Stimulated activated CD8-positive, alpha-beta memory T cell treated with anti-CD3 and anti-CD28 coated beads, Interleukin-15, amount 100 ng/mL, for 4 hours (primary cell): ENCODE measurements at places on chromosomes 1 and 21.

- no peak for DNase-seq
Observed at GRCh38 chr1:174982971-174983689, 16.6 kb upstream of the CACYBP start.

GRCh38 chr1:40750451-40750908 is 33.1 kb upstream of the KCNQ4 start:
- DNase-seq: no peak

DNA sequence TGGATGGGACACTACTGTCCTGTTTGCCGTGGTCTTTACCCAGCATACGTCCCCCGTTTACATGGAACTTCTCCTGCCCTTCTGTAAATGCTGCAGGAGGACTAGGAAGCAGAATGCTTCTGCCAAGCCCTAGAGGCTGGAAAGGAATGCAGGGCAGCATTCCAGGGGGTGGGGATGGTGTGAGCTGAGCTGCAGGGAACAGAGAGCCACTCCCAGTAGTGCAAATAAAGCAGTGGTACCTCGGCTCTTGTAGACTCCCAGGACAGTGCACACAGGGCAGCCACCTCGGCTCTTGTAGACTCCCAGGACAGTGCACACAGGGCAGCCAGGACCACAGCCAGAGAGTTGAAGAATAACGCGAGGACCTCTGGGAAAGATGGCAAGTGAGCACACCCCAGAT is 35.4 kb downstream of the PTPRU start:
- DNase-seq: no peak

- no peak for DNase-seq
Observed at GRCh38 chr1:41576206-41576605, 91.7 kb upstream of the EDN2 start.

DNA sequence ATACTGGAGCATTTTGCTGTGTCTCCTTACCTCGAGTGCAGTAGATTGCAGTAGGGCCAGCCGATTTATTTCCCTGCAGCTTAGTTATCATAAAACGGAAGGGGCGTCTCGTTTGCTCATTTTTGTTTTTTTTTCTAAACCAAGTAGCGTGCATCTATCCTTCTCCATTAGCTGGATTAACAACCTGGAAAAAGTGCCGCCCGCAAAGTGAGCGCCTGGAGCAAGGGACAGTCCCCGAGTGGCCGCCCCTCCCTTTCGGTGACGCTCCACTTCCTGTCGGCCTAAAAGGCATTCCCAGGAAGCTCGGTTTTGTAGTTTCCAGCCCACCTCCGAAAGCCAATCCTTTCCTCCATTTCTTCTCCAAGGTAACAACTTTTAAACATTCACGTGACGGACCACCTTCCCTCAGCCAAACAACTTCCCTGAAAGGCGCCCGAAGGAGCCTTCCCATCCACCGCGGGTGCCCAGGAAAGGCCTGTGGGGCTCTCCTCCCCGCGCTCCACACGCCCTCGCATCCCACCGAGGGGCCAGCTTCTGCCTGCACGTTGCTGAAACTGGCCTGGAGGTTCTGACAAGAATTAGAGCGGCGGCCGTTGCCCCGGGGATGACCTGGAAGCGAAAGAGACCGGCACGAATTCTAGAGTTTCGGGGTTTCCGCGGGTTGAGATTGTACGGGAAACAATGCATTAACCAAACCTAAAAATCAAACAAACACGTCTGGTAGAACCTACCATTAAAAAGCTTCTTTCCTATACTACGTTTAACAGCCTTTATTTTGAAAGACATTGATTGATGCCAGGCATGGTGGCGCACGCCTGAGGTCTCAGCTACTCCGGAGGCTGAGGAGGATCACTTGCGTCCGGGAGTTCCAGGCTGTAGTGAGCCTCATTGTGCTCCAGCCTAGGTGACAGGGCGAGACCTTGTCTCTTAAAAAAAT is at the start of gene EXTL2:
TSS of gene EXTL2 (minus strand) at position 240 of the 937 bp plus-strand sequence. CDS start 6,085 bp downstream, outside the sequence.
- peak; percentile 24 for DNase-seq

DNA sequence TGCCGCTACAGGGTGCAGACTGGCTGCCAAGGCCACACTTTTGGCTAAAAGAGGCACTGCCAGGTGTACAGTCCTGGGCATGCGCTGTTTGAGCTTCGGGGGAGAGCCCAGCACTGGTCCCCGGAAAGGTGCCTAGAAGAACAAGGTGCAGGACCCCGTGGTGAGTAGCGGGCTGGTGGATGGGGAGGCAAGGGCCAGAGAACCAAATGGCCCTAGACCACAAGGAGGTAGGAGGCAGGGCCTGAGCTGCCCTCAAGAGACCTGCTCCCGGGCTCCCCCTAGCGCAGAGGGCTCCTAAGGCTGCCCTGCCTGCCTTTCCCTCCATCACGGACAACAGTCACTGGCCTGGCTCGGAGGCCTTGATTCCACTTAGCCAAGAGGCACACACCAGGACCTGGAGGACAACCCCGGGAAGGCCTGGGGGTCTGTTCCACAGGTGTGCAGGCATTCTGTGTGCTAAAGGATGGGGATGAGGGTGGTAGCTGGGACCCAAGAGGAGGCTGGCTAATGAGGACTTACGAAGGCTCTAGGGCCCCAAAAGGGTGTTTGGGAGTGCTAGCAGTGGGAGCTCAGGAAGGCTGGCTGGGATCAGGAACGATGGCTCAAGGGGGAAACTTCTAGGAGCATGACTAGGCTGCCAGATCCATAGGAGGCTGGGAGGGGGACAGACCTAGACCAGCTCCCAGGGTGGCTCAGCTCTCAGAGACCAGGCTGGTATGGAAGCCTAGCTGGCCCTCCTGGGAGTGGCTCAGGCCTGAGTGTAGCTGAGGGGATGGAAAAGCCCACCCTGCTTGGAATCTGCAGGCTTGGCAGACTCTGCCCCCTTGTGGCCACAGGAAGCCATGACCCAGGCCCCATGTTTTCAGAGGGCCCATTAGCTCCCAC is 742 bp downstream of the ARTN start:
- DNase-seq: no peak

GRCh38 chr1:152251391-152251790 is 27.4 kb upstream of the HRNR start:
- no peak for DNase-seq

DNA sequence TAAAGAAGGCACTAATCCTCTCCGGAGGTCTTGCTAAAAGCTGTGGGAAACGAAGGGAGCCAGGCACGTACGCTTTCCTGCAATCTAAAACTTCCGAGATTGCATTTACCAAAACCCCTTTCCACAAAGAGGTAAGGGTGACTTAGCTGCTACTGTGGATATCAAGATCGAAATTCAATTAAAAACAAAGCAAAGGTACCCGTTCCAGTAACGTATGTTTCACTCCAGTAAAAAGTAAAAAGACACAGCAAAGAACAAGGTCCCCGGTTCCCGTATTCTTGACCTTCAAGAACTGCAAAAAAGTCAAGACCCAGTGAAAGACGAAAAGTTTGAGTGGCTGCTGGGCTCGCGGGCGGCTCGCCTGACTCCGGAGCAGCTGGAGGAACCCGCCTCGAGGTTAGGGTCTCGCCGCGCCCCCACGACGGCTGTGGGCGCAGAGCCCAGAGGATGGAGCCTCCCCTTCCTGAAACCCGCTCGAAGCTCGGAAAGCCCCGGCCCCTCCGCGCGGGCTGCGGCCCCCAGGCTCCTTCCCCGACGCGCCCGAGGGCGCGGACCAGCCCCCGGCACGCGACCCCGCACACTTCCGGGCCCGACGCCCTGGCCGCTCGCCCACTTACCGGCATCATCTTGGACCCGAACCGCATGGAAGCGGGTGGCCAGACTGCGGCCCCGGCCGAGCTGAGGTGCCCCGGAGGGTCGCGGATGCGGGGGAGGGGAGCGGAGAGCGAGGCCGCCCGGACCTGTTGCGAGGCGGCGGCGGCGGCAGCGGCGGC is 524 bp downstream of the TP53BP2 start:
- DNase-seq: no peak
